ENCODE measurements at places on chromosomes 12 and 14. TPM values are rescaled to one million over a fixed set of nuclear protein-coding genes. Genes with fewer than 3 reads are reported as not detected.

- peak; percentile 81 for DNase-seq
Observed at GRCh38 chr14:26867171-26867757, 269.4 kb upstream of the NOVA1 start.

DNA sequence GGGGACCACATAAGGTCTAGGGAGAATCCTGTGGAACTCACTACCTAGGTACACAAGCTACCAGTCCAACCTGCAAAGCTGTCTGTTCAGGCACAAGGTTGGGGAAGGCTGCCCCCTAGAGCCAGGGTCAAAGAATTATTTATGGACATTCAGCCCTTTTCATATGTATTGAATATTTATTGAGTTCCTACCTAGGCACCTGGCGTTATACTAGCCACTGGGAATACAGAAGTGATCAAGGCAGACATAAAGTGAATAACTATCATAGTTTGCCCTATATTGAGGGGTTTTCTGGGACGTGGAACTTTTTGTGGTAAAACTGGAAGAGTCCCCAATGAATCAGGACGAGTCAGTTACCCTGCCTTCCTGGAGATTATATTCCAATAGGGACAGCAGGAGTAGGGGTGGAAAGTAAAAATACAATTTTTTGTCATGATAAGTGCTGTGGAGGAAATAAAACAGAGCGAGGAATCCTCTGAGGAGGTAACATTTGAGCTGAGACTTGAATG is 5.8 kb upstream of the SLC48A1 start:
- DNase-seq = no peak

- peak; percentile 36 for DNase-seq
Observed at GRCh38 chr12:26097046-26097878, 27.6 kb downstream of the BHLHE41 start.

P3H3 gene
- 30.4 TPM for total RNA-seq

LRRC10 gene
- not detected for total RNA-seq

DNA sequence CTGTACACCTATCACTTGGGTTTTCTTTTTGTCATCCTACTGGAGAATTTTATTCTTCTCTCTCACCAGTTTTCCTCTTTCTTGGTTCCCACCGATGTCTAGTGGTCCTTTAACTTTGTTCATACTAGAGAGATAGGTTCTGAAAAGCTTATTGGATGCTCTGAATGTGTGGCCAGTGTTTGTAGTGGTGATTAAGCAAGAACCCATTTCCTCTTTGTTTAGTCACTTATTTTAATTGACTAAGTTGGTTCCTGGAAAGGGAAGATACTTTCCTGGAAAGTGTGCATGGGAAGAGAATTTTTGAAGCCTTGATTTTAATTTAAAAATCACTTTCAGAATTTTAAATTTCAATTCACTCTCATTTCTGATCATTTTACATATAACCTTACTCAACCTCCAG is 127.2 kb downstream of the OTOGL start:
- peak; percentile 44 for DNase-seq

DNA sequence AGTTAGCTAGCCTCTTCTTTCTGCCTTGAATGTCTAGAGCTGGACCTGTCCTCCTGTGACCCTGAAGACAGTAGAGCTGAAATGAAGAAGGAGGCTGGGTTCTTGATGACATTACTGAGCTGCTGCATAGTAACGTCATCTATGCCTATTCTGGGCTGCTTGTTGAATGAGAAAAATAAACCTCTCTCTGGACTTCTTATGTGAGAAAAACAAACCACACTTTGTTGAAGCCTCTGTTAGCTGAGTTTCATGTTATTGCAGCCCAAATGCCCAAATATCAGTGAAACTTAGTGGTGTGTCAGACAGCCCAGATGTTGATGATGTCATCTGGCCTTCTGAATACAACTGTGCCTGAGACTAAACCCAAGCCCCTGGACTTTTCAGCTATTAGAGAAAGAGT is 67.0 kb upstream of the MAX start:
- DNase-seq = no peak

FGD4 gene
- 19.9 TPM for total RNA-seq

SOAT2 gene
- total RNA-seq = not detected

CARMIL3 gene
- total RNA-seq = 0.07 TPM

PLXNC1 gene
- total RNA-seq = 0.06 TPM

DNA sequence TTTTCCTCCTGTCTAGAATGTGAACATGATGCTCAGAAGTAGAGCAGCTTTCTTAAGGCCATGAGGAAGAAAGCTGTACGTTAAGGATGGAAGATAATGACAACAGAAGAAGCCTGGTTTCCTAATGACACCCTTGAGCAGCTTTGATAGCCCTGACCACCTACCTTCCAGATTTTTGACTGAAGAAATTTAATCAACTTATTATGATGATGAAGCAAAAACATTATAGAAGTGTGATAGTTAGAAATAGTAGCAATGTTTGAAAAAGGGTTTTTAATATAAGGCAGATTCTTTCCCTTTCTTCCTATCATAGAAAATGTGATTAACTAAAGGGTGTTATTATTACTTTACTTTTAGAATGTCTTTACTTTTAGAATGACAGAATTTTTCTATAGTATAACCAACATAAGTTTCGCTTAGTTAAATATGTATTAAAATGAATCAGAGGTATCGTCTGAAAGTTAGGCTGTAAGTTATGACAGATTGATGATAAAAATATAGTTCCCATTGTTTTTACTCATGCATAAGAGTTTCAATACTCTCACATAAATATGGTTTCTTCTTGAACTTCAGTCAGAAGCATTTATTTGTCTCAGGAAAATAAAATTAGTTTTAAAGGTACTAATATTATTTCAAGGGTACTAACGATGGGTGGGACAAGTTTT is 50.1 kb upstream of the PPFIA2 start:
- DNase-seq = no peak

- DNase-seq = no peak
Observed at GRCh38 chr14:51684760-51685159, 33.0 kb downstream of the FRMD6 start.

DNA sequence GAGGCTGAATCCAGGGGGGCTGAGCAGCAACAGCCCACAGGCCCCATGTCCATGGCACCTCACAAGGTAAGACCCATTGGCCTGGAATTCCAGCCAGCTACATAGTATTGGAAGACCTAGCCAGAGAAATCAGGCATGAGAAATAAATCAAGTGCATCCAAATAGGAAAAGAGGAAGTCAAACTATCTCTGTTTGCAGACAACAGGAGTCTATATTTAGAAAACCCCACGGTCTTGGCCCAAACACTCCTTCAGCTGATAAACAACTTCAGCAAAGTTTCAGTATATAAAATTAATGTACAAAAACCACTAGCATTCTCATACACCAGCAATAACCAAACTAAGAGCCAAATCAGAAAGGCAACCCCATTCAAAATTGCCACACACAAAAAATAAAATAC is 16.9 kb downstream of the PDE6H start:
- DNase-seq = no peak

DNA sequence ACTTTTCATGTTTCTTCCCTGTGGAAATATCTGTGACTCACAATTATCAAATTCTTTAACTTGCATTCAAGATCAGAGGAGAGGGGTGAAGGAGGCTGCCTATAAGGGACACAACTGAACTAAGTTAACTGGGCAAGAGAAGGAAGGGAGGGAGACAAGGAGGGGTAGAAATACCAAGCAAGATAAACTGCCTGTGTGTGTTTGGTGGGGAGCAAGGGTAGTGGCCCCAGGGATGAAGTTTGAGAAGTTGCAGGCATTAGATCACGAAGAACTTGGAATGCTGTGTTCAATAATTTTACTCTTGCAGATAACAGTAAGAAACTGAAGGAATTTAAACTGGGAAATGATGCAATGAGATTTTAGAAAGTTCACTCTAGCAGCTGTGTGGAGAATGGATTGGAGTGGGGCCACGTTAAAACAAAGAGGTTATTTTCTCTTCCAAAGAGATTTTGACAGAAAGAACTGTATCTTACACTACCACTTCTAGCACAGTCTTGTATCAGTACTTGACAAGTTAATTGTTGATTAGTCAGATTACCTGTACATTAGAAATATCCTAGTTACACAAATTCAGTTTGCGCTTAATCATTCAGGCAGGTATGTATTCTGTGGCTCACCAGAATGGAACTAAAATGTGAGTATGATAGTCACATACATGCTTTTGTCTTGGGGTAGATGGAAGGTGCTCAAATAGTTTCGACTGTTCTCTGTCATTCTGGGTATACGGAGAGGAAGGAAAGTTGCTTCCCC is 7.4 kb downstream of the PKP2 start:
- DNase-seq = no peak

CDC42BPB gene
- 83.5 TPM for total RNA-seq

DNA sequence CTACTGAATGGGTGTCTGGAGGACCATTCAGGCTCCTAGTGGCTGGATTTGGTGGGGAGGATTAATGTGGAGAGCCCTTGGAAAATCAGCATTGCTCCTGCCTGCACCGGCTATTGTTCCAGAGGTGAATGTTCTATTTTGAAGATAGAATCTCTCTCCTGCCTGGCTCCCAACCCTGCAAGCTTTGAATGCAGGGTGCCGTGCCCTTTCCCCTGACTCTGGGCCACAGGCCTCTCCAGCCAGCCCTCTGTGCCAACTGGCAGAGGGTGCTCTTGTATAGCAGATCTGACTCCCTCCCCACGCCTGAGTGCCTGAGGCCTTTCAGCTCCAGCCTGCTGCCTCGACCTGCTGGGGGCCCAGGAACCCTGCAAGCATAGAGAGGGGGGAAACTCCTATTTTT is 106.8 kb downstream of the TMEM260 start:
- DNase-seq = no peak

DNA sequence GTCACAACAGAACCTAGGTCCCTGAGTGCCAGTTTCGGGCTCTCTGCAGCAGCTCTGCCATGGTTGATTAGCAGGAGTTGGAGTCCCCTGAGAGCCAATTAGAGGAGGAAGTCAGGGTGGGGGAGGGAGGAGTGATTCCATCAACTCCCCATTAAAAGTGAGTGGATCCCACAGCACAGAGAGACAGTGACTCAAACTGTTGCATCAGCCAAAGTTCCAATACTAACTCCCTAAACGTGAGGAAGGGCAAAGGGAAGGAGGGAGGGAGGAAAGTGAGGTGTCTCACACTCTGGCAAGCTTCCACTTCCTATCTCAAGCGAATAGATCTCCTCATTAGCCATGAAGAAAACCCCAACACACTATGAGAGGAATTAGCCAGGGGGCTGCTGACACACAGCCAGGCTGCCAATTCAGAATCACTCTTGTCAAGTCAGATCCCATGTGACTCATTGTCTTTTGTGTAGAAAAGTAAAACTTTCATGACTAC is 23.6 kb downstream of the OR11H4 start:
- peak; percentile 51 for DNase-seq

DNA sequence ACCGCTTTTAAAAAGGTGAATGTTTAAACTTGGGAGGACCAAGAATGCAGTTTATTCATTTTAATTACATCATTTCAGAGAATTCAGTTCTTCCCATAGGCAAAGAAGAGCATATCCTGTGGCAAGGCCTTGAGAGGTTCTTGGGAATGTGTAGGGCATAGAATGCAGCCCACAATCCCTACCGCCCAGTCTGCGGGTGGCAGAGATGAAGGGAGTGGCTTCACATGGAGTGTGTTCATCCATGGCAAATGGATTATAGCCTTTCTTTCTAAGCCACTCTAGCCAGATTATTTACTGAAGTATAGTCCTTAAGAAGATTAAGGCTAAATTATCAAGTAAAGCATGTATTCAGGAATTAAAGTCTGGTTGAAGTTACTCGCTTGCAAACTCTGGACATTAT is 97.4 kb downstream of the TSPAN8 start:
- no peak for DNase-seq

DNA sequence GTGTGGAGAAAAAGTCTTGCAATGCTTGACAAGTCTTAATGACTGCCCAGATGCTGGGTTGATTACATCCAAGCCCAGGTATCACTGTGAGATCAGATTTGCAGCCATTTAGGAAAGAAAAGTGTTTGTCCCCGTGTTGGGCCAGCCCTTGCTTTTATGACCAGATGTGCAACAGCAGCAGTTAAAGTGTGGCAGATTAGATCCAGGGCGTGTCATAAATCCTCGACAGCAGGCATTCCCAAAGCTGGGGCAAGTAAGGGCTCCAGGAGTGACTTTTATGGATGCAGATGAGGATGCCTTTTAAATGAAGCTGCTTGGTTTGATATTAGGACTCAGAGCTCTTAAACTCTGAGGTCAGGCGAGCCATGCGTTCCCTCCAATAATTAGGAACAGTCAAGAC is 1.7 kb downstream of the SMOC1 start:
- no peak for DNase-seq

- no peak for DNase-seq
Observed at GRCh38 chr14:99561864-99562263, 42.1 kb downstream of the CCDC85C start.

GRCh38 chr12:14846042-14846587 is 2.8 kb upstream of the ART4 start:
- DNase-seq = no peak

ASCL1 gene
- total RNA-seq = not detected

DNA sequence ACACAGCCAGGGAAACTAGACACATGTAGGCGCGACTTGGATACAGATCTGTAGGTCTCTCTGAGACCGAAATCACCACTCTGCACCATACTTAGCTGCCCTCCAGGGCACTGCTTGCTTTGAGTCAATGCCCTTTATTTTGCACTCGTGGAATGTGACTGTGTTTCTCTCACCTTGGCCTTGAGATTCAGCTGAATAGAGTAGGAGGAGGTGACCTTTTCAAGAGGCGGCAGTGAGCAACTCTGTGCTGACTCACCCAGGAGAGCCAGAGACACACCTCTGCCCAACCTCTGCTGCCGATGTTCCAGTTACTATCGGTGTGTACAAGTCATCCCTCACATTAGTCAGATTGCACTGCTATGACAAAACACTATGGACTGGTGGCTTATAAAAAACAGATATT is 583.4 kb downstream of the VRK1 start:
- no peak for DNase-seq

DNA sequence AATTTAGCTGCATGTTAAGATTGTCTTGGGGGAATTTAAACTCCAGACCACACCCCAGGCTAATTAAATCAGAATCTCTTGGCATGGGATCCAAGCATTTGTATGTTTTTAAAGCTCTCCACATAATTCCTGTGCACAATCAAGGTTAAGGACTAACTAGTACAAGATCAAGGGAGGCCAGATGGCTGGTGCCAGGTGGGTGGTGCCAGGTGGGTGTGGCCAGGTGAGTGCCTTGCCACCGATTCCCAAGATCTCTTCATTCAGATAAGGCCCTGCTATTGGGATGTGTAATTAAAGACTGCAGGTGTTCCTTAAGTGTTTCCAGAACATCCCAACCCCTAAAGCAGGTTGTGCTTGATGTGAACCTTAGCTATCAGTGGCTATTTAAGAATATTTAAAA is 75.1 kb downstream of the NRXN3 start:
- DNase-seq = no peak

DNA sequence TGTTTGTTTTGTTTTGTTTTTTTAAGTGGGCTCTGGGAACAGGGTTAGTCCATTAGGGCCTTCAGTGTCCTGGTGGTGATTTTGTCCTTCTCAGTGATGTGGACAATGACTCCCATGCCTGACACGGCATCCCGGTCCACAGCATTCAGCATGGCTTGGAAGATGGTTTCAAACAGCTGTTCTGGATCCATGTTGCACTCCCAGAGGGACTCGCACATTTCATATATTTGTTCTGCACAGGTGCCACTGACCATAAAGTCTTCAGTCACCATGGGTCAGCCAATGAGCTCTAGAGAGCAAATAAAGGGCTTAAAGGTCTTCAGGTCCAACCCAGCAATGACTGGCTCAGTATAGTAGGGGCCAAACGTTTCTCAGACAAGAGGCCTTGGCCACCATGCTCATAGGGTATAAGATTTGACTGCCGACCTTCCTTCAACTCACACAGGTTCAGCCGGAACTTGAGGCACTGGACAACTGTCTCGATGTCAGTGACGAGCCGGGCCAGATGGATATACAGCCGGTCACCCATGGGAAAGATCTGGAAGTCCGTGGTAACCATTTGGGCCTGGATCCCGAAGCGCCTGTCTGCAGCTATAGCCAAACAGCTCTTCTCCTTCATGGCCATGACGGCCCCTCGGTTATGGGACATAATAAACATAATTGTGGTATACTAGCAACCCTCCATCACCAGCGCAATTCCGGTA is 18.0 kb downstream of the OR10P1 start:
- DNase-seq = no peak
